M059J (cell line): ENCODE measurements at places on chromosomes 3 and 15. TPM values are rescaled to one million over a fixed set of nuclear protein-coding genes. Genes with fewer than 3 reads are reported as not detected.
A peak's percentile ranks its signal among the peaks of the same experiment; 100 is the strongest.

- no peak for DNase-seq
Observed at GRCh38 chr3:187926620-187927019, 181.4 kb upstream of the BCL6 start.

Gene TGM5
- not detected in 2 replicates for total RNA-seq

DNA sequence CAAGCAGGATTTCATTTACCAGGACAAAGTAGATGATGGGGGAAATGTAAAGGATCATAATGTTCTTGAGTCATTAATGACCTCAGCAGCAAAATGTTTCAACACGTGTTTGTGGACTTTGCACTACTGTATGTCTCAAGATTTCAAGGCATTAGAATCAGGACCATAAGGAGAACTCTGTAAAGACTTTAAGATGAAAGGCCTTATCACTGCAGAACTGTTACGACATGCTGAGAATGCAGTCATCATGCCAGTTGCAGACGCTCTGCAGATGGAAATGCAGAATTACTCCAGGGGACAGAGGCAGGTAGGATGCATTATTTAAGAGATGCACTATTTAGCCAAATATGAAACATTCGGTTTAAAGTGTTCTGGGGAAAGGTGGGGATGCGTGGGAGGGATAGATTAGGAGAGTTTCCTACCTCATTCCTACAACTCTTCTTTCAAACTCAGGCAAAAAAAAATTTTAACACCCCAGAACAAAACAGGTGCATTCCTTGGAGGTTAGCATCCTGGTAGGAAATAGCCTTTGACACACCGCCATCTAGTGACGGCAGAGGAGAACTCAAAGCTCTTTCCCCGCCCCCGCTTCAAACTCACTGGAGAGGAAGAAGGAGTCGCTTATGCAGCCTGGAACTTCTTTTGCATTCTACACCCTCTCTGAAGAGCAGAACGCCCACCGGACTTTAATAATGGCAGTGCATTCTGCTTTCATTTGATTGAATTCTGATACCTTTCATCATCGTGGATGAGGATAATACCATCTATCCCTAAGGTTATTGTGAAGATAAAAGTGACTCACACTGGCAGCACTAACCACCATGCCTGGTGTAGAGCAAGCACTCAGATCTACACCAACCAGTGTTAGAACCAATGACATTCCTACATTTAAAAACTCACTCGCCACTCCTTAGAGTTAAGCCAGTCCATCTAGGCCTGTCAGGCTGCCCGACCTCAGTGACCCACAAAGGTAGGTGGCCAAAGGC, 43.1 kb upstream of the TOPAZ1 start:
- peak; percentile 71 for DNase-seq

- DNase-seq: no peak
Observed at GRCh38 chr15:66388043-66388363, 1.3 kb downstream of the MAP2K1 start.

- DNase-seq: no peak
Observed at GRCh38 chr3:179020112-179020511, 51.5 kb downstream of the ZMAT3 start.

- no peak for DNase-seq
Observed at GRCh38 chr3:195263925-195264600, 6.9 kb downstream of the XXYLT1 start.

Gene CCR1
- total RNA-seq: 5.6 and 7.3 TPM in 2 replicates

Gene ACOX2
- 2.8 and 18.5 TPM in 2 replicates for total RNA-seq

Gene OR5K2
- total RNA-seq: not detected in 2 replicates

Gene FETUB
- total RNA-seq: not detected in 2 replicates

- DNase-seq: no peak
Observed at GRCh38 chr3:37014620-37015019, 21.3 kb downstream of the MLH1 start.

DNA sequence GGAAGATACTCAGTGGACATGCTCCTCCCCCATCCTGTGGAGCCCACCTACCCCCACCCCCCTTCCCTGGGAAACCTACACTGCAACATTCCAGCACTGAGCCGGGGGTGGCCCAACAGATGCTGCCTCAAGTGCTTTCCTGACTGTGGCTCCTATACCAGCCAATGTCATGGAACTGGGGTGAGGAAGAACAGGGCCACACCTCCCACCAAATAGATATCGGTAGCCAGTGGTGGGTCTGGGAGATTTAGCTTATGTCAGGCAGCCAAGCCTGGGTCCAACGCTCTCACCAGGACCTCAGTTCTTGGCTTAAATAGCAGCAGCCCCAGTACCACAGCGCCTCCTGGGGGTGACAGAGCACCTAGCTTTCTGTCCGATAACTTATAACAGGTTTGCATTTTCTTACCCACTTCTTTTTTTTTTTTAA, 30.3 kb downstream of the CDC25A start:
- peak; percentile 36 for DNase-seq

- DNase-seq: no peak
Observed at GRCh38 chr3:36221975-36222374, 158.3 kb upstream of the STAC start.

Gene CORO2B
- total RNA-seq: 6.7 and 10.5 TPM in 2 replicates

Gene KAT2B
- 7.3 and 14.7 TPM in 2 replicates for total RNA-seq

- DNase-seq: no peak
Observed at GRCh38 chr3:31255007-31255581, 277.6 kb upstream of the STT3B start.

Gene SAMD7
- total RNA-seq: not detected in 2 replicates

Gene ACVR2B
- 0.74 and 0.81 TPM in 2 replicates for total RNA-seq
